ENCODE measurements at places on chromosomes 2 and 18.

DNA sequence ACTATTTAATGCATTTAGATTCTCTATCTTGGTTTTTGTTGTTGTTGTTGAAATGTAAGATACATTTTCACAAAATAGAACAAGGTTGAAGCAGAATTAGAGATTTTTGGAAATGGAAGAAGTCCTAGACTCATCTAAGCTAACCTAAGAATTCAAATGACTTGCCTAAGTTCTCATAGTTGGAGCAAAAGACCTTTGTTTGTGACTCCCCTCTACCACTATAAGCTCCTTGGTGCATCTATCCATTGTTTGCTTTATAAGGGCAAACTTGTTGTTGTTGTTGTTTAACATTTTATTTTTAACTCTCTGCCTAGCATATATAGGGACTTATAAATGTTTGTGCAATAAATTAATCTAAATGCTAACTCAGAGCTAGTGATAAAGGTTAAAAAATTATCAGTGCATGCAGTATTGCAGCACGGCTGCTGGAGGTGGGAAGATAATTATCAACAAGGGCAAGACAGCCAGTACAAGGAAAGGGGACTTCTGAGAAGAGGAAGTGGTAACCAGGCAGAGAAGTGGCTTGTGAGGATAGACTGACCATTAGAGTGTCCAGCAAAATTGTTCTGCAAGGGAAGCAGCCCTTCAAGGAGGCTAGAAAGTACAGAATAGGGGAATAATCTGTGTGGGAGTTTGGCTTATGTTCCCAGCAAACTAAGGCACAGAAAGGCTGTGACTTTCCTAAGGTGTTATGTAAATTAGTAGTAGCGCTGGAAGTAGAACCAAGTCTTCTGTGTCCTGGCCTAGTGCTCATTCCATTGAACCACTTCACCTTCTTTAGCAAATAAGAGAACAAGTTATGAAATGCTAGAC lies 38.1 kb upstream of the ACYP2 start:
- DNase-seq = no peak

DNA sequence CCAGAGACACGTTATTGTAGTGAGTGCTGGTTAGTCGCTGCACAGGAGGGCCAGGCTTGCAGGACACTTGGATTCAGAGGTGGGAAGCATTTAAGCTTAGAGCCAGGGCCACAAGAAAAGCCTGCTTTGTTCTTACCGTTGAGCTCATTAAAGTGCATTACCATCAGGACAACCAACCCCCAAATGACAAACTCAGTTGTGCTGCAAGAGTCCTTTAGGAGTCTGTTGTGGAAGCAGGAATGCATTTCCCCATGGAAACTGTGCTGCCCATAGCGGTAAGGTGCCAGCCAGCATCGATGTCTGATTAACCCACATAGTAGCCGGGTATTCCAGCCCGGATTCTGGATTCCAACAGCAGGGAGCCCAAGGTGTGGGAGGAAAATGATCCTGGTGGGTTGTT lies 23.4 kb upstream of the REEP1 start:
- DNase-seq = no peak

DNA sequence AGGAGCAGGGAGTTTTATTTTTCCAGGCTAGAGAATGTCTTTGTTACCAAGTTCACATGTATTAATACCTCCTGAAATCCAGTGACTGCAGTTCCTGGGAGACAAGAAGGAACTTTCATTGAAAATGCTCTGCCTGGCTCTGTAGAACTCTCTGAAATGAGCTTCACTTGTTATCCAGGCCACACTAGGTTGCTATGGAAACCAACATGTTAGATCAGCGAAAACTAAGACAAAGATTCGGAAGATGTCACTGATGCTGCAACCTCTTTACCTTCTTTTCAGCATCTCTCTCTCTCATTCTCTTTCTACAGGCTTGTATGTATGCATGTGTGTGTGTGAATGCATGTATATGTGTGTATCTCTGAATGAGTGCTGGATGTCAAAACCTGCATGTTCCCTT lies 218.5 kb downstream of the TRIB2 start:
- no peak for DNase-seq

GRCh38 chr2:223058952-223059716 lies 7.1 kb downstream of the KCNE4 start:
- DNase-seq = no peak

GRCh38 chr2:44191739-44192138 lies 23.1 kb downstream of the PPM1B start:
- peak; percentile 22 for DNase-seq

- DNase-seq = no peak
These were observed 347.6 kb downstream of the CTNNA2 start for GRCh38 chr2:79860228-79861058.

GRCh38 chr2:4973973-4974372 lies 718.2 kb upstream of the SOX11 start:
- no peak for DNase-seq

- no peak for DNase-seq
These were observed 98.1 kb downstream of the SP3 start for GRCh38 chr2:173866874-173867618.

DNA sequence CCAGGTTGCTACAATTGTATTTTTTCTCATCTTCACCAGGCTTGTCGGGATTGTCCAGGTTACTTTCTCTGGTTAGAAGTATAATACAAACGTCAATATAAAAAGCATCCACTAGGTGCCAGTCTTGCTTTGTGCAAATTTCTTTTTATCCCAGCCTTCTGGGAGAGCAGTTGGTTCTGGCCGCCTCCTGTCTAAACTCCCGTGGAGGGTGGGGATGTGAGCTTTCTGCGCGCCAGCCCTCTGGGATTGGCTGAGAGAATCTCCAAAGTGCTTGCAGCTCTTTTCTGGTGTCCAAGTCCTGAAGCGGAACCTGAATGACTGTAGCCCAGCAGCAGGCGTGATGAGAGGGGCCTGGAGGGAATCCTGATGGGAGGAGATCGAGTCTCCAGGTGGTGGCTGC lies 22.4 kb upstream of the TOGARAM2 start:
- peak; percentile 54 for DNase-seq

- no peak for DNase-seq
These were observed 151.0 kb downstream of the CCBE1 start for GRCh38 chr18:59546188-59546587.

GRCh38 chr2:181444654-181445053 lies 12.5 kb upstream of the ITGA4 start:
- DNase-seq = no peak

GRCh38 chr2:17303054-17303453 lies 215.2 kb downstream of the RAD51AP2 start:
- DNase-seq = no peak

GRCh38 chr18:13568443-13569392 lies 157.6 kb downstream of the FAM210A start:
- no peak for DNase-seq

DNA sequence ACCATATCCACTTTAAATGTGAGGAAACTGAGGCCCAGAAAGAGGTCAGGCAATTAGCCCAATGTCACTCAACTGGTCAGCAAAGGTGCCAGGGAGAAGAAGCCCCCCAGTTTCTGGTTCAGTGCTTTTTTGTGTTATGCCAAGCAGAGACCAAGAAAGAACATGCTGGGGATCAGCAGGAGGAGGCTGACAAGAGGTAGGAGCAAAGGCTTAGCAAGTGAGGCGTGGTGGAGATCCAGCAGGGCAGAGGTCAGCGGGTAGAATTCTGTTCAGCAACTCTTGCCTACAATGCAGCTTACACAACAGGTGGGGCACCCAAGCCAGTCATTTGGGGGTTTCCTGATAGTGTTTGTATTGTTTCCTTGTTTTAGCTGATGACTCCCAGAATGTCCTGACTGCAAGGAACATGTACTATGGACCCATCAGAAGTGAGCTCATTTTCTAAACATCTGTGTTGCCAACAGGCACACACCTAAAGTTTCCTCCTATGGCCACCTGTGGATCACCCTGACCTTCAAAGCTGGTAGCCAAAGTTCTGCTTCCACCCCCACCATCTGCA lies 28.2 kb downstream of the LPIN2 start:
- no peak for DNase-seq

GRCh38 chr2:161722547-161723503 lies 98.6 kb downstream of the SLC4A10 start:
- DNase-seq = no peak

GRCh38 chr18:63617915-63618234 lies 26.2 kb downstream of the SERPINB4 start:
- no peak for DNase-seq

GRCh38 chr2:101559551-101559950 lies 84.6 kb upstream of the RFX8 start:
- DNase-seq = no peak

GRCh38 chr2:161371869-161372268 lies 44.2 kb upstream of the TBR1 start:
- no peak for DNase-seq

GRCh38 chr18:54335638-54336173 lies 22.0 kb downstream of the STARD6 start:
- no peak for DNase-seq

DNA sequence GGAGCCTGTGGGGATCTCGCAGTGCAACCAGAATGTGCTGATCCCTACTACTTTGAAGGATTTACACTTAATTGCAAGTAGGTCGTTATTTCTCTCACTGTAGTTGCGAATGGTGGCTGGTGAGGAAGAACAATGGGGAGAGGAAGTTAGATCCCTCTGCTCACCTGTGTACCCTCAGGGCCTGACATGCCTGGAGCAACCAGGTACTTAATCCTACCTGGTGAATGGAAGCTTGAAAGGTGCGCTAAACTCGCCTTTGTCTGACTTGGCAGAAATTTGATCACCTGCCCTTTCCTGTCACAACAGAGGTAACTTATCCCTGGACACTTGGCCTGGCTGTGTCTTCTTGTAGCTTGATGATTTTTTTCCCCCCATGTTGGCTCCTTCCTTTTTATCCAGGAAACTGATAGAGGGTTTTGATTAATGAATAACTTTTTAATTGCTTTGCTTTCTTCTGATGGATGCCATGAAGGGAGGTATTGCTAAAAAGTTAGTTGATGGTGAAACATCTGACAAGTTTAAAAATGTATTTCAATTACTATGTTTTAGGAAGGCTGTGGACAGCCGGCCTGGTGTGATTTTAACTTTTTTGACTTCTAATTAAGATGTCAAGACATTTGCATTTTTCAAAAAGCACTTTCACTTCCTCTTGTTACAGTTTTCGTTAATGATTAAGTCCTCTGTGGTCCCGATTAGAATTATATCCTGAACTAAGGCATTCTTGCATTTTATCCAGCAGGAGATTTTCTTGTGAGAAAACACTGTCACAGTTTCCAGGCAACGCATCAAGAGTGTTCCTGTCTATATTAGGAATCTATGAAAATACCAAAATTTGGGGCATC lies 9.2 kb downstream of the SGPP2 start:
- peak; percentile 23 for DNase-seq

GRCh38 chr2:191109888-191110287 lies 40.9 kb downstream of the STAT4 start:
- no peak for DNase-seq

DNA sequence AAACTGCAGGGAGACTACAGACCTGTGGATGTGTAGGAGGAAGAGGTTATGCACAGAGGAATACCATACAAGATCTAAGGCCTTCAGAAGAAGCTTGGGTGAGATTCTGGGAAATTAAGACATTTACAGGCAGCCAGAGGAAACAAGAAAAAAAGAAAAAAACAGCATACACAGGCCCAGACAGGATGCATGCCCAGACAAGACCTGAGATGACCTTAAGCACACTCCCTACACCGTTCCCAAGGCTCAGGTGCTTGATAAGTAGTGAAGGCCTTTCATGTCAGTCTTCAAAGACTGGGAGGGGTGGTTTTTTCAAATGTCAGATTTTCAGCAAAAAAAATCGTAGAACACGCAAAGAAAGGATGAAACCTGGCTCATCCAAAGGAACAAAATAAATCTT lies 83.0 kb downstream of the CCDC138 start:
- DNase-seq = no peak

GRCh38 chr2:236241181-236242056 lies 22.8 kb downstream of the ASB18 start:
- no peak for DNase-seq

- DNase-seq = no peak
These were observed 62.1 kb upstream of the NPAS2 start for GRCh38 chr2:100757621-100758394.

DNA sequence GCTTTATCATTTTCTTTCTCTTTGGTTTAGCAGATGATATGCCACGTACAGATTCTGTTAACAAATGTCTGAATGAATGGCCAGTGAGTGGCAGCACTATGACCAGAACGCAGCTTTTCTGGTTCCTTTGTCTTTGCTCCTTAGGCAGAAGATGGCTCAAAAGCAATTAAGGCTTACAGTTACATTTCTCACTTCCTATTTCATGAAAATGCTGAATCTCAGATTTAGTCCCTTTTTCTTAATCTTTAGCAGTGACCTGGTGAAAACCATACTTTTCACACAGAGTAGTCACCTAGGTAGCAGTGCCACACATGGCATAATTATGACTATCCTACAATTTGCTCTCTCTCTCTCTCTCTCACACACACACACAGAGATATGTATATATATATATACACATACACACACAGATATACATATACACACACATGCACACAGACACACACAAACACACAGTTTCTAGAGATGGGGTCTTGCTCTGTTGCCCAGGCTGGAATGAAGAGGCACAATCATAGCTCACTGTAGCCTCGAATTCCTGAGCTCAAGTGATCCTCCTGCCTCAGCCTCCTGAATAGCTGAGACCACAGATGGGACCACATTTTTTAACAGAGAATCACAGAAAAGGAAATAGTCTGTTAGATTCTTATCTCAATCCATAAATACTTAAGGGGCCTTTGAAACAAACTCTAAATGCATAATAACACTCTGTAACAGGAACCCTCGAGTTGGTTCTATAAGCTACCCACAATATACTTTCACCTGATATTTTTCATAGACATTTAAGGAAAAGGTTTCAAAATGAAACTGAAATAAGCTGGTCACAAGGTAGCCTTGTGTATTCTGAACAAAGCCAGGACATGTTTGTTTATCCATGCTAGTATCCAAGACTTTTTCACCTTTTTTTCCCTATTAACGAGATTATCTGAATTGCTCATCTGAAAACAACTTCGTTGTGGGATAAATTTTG lies 11.6 kb downstream of the PDE6D start:
- DNase-seq = no peak

- DNase-seq = no peak
These were observed 257.7 kb downstream of the TDRD15 start for GRCh38 chr2:21381421-21381820.

DNA sequence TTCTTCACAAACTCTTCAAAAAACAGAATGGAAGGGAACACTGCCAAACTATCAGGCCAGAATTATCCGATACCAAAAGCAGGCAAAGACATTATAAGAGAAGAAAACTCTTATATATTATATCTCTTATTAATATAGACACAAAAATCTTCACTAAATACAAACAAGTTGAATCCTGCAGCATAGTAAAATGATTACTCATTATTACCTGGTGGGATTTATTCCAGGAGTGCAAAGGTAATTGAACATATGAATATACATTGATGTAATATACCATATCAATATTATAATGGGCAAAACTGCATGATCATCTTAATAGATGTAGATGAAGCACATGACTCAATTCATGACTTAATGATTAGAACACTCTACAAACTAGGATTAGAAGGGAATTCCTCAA lies 25.1 kb downstream of the ABCB11 start:
- DNase-seq = no peak

GRCh38 chr2:123864416-123864815 lies 160.7 kb upstream of the CNTNAP5 start:
- DNase-seq = no peak

Data from GM18507 (cell line).